CD4-positive, alpha-beta T cell (primary cell): ENCODE measurements at places on chromosomes 6 and 20.

DNA sequence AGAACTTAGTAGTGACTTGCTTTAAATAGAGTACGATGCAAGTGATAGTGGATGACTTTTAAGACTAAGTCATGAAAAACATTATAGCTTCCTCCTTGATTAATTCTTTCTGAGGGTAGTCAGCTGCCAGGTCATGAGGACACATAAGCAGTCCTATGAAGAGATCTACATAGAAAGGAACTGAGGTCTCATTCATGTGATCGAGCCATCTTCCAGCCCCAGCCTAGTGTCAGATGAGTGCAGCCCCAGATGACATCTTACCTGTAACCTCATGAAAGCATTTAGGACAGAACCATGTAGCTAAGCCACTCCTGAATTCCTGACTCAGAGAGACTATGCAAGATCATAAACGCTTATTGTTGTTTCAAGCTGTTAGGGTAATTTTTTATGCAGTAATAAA is 67.7 kb downstream of the AK9 start:
- no peak for DNase-seq

GRCh38 chr6:22069306-22069800 is 227.5 kb downstream of the PRL start:
- no peak for DNase-seq

GRCh38 chr6:134888316-134888715 is 61.6 kb downstream of the ALDH8A1 start:
- DNase-seq: no peak

DNA sequence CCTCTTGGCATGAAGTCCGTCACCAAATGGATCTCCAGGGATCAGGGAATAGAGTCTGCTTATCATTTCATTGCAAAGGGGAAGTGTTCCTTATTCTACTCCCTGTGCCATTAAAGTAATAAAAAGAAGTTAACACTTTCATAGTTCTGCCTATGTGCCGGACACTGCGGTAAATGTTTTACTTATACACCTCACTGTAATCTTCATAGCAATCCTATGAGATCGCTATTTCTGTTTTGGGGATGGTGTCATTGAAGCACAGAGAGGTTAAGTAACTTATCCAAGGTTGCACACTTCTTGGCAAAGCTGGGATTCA is 177.7 kb downstream of the TSHZ2 start:
- DNase-seq: no peak

DNA sequence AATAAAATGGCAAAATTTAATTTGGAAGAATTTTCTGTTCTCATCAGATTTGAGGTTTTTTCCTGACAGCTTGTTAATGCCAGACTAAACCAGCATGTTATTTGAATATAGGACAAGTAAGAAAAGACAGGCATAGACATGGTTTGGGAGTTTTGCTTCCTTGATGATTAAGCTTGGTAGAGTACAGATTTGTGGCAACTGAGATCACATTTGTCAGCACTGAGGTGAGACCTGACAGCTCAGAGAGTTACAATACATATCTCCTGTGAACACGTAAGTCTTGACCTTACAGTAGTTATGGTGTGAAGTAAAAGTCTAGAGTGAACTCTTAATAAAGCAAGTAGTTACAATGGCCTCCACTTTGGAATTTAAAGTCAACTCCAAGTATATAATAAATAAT is 34.5 kb downstream of the CENPW start:
- DNase-seq: no peak

DNA sequence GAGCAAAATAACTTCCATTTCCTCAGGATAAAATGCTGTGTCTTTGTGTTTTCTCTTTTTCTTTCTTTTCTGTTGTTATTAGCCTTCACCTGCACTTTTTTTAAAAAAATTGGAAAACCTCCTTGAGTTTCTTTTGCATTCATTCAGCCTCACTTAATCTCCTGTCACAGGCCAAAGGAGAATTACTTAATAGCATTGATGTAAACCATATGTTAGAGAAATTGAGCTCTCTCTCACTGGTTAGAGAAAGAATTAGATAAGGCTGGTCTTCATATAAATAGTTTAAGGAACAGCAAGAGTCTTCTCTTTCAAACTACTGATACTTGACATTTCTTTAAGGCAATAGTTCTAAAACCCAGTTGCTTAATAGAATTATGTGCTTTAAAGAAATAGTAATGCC is 564.2 kb downstream of the TFAP2B start:
- no peak for DNase-seq

GRCh38 chr6:130178692-130179091 is 44.1 kb downstream of the SAMD3 start:
- DNase-seq: no peak

DNA sequence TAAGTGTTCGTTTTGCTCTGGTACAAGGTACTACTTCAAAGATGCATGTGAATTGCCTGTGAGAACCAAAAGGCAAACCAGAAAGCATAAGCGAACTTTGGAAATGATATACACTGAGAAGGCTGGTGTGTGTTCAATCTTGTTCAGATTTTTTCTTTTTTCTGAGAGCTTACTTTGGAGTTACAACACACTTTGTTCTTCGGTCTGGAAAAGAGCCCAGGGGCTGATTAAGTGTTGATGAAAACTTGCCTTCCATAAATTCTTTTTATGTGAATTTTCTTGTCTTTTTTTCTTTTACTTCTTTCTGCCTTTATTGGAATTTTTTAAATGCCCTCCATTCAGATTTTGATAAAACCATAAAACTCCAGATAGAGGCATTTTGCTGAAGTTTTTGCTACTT is 395.1 kb upstream of the SASH1 start:
- no peak for DNase-seq

DNA sequence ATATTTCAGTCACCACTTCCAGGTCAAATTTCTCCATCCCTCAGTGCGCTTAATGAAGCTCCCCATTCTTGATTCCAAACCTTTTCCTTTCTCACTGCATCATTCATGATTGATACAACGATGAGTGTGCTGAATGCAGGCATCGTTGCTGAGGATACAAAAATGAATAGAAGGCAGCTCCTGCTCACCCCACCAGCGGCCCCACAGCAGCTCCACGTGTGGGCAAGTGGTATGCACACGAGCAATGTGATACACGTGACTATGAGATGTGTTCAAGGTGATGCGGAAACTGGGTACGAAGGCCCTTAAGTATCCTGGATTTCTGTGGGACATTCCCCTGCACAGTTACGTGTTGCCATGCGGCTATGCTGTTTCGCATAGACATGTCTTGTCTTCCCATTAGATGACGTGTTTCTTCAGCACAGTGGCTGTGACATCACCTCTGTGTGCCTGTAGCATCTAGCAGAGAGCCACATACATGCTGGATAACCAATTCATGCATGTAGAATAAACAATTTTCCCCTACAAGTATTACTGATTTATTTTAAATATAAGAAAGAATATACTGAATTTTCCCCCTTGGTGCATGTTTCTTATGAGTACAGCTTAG is 260.5 kb upstream of the AGPAT4 start:
- no peak for DNase-seq

DNA sequence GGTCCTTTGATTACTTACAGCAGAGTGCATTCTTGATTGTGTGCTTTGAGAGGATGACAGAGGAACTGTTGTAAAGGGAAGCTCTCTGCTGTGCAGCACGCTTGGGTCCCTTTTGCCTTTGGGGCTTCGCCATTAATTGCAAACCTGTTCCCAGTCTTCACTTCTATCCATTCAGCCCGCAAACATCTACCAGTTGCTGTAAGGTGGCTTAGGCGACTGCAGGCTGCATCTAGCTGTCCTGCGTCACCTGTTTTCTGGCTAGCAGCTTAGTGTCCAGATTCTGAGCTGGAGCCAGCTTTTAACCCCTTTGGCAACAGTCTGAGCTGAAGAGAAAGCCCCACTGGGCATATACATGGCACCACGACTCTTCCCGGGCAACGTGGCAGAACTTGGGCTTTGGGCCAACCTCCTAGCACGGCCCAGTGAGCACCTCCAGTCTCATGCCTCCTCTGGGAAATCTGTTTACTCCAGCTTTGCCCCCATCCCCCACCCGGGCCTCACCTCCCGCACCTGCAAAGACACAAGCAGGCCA is 2.5 kb upstream of the FASTKD5 start:
- DNase-seq: no peak

GRCh38 chr6:151822252-151823111 is 15.0 kb downstream of the ESR1 start:
- DNase-seq: no peak

DNA sequence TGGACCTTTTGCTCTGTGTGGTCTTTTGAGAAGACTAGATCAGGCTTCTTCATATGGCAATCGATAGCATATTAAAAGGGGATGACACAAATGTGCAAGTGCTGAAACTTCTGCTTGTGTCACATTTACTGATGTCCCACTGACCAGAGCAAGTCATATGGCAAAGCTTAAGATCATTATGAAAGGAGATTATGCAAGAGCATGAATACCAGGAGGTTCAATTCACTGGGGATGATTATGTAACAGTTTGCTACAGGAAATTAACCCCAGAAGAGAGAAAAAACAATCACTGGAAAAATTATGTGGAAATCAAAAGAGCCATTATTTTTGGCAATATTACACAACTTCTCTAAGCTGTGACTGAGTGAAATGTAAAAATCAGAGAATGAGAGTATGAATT is 13.7 kb upstream of the PRDM13 start:
- no peak for DNase-seq

- peak; percentile 19 for DNase-seq
These were observed 40.3 kb downstream of the PLCG1 start for GRCh38 chr20:41177636-41178035.

GRCh38 chr20:41329435-41330342 is 10.9 kb upstream of the LPIN3 start:
- peak; percentile 71 for DNase-seq

- DNase-seq: no peak
These were observed 194.8 kb downstream of the SLC35F1 start for GRCh38 chr6:118101831-118102345.

DNA sequence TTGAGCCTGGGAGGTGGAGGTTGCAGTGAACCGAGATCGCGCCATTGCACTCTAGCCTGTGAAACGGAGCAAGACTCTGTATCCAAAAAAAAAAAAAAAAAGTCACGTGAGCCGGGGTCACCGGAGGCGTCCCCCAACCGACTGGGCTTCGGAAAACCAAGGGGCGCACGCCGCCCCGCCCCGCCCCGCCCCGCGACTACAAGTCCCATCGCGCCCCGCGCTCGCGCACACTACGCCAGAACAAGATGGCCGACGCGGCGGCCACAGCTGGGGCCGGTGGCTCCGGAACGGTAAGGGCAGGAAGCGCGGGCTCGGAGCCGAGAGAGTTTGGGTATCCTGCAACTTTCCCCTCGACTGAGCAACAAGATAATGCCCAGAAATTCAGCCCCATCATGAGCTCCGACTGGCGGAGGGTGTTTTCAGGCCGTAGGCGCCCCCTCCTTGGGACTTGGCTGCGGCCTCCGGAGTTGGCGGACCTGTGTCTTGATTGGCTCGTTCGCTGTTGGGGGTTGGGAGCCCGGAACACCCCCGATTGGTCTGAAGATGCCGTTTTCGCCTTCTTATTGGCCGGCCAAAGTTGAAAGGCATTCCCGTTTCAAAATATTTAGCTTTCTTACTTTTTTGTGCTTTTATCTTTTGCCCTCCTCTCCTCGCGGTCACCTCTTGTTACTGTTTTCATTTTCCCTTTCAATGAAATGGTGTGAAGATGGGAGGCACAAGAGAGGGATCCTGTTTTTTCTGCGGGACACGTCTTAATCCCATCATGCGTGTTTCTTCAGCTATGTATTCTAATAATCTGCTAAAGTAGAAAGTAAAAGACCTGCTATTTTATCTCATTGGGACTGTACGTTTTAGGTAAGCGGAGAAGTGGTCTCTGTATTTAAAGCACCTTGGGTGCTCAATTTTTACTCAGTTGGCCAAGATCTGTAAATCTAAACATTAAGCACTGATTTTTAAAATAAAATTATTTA is at the start of gene TAF8:
Gene TAF8, plus strand, starts transcription at position 228 of the 971 bp plus-strand sequence. Its CDS starts 18 bp downstream, at position 246.
- DNase-seq: peak; percentile 95

- DNase-seq: no peak
These were observed 10.0 kb upstream of the SIRPG start for GRCh38 chr20:1667502-1668085.

DNA sequence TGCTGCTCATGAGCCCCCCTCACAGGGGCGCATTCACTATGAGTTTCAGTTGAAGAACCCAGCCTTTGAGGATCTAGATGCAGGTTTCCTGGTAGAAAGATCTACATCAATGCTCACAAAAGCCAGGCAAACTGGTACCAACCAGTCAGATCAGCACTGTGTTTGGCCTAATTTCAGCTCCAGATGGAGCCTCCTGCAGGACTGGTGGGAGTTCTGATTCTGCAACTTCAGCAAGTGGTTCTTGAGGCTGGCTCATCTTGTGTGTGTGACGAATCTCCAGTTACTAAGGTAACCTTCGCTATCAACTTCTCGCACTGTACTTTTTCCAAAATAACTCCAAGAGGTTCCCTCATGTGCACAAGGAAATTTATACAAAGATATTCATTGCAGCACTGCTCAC is 118.8 kb downstream of the ZMYND8 start:
- DNase-seq: no peak

- DNase-seq: no peak
These were observed 1.0 kb upstream of the CUL9 start for GRCh38 chr6:43180985-43181384.

- no peak for DNase-seq
These were observed 4.3 kb upstream of the MTG2 start for GRCh38 chr20:62178316-62179161.

DNA sequence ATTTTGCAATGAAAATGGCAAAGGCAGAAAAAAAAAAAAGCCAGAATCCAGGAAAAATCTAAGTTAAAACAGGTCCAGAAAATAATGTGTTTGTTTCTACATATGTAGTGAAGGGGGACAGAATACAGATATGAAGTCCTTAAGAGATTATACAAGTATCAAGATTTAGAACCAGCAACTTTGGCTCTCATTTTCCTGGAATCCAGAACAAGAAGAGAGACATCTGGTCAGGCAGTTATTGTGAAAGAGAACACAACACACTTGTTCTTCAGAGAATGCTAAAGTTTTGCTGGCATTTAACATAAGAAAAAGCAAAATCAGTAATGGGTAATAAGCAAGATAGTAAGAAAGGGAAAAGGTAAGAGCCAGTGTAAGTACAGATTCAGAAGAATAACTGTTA is 21.1 kb downstream of the BAG2 start:
- DNase-seq: no peak

GRCh38 chr20:12835999-12836398 is 172.8 kb upstream of the SPTLC3 start:
- DNase-seq: no peak

DNA sequence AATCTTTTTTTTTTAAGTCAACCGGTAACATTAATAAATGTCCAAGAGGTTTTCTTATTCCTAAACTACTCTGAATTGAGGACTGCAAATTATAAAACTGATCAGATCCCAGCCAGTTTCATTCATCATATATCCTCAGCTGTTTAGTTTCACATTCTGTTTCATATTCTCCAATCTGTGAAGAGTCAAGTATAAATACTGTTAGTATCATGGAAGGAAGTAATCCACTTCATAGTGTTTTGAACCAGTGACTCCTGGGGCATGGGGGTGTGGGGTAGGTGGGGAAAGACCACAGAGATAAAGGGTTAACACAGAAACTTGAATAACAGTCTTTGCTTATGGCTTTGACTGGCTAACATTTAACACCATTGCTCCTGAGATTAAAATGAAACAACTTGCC is 69.9 kb downstream of the FYN start:
- DNase-seq: no peak

- DNase-seq: no peak
These were observed 67.4 kb downstream of the UST start for GRCh38 chr6:148814082-148814790.
